ENCODE measurements at places on chromosomes 13 and 19.

DNA sequence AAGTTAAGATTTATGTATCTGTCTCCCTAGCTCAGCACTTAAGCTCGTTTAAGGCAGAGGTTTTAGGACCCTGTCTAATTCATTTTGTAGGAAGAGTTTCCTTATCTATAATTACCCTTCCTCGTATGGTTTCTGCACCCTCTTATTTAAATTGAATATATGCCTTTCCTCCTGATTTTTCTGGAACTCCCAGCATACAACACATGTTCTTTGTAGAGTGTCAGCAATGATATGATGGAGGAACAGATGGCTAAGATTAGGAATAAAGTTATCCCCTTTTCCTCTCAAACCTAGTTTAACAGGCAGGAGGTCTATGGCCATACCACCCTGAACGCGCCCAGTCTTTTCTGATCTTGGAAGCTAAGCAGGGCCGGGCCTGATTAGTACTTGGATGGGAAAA lies 359.5 kb downstream of the PCDH17 start:
- no peak for DNase-seq

- peak; percentile 75 for DNase-seq
These were observed 21.0 kb downstream of the CCDC8 start for GRCh38 chr19:46392252-46392801.

GRCh38 chr13:106178816-106179215 lies 356.6 kb downstream of the EFNB2 start:
- DNase-seq = no peak

DNA sequence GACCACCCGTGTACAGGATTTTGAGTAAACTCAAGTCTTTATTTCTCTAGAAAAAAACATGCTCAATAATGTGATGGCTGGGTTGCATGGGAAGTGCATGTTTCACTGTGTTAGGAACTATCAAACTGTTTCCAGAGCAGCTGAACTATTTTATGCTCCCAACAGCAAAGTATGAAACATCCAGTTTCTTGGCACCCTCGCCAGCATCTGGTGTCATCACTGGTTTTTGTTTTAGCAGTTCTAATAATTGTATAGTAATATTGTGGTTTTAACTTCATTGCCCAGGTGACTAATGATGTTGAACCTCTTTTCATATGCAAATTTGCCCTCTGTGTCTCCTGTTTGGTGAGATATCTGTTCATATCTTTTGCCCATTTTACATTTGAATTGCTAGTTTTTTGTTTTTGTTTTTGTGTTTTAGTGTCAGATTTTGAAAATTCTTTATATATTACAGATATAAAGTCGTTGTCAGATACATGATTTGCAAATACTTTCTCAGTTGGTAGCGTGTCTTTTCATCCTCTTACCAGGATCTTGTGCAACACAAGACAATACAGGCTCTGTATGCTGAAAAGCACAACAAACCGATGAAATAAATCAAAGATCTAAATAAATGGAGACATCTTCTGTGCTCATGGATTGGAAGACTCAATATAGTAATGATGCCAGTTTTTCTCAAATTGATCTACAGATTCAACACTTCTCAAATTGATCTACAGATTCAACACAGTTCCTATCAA lies 87.8 kb downstream of the IPO5 start:
- no peak for DNase-seq

- DNase-seq = no peak
These were observed 91.7 kb downstream of the ATP8A2 start for GRCh38 chr13:25463496-25463895.

GRCh38 chr19:49887665-49888509 lies 8.8 kb downstream of the IL4I1 start:
- no peak for DNase-seq

- DNase-seq = no peak
These were observed 1291.6 kb upstream of the SLC10A2 start for GRCh38 chr13:104357672-104358354.

- peak; percentile 23 for DNase-seq
These were observed 31.3 kb downstream of the TINCR start for GRCh38 chr19:5536337-5536894.

DNA sequence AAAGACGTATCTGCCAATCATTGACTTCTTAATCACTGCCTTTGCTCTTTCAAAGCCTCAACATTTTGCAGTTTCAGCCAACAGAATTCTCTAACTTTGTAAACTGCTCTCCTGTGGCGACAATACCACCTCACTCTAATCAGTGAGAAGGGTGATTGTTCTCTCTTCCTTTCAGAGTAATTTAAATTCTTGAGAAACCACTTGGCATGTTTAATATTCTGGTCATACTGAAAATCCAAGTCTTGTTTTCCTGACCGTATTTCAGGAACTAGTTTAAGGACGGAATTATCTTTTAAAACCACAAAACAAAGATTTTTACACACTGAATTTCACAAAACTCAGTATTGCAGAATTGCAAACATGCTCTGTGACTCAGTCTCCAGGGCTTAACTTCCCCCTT lies 5.2 kb upstream of the CDC16 start:
- DNase-seq = no peak

DNA sequence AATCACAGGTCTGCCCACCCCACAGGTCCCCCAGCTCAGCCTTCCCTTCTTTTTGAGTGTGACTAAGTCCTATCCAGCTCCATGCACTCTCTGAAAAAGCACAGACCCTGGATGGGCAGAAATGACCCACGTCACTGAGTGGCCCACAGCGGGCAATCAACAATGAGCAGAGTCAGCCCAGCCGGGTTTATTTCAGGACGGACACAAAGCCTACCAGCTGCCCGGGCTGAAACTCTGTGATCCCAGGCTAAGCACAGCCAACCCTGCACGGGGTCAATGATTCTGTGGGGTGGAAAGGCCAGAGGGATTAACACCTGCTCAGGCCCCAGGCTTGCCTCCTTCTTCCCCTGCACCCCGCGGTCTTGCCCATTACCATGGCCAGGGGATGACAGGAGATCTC lies 8.4 kb downstream of the NAPA start:
- no peak for DNase-seq

DNA sequence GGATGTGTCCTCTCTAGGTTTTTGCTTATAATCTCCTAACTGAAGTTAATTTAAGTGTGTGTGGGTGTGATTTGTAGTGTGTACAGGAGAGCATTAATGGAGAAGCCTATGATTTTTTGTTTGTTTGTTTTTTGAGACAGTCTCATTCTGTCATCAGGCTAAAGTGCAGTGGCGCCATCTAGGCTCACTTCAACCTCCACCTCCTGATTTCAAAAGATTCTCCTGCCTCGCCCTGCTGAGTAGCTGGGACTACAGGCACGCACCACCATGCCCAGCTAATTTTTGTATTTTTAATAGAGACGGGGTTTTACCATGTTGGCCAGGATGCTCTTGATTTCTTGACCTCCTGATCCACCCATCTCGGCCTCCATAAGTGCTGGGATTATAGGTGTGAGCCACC lies 20.6 kb downstream of the ZNF701 start:
- no peak for DNase-seq

Measured in fibroblast of pulmonary artery (primary cell).